ENCODE measurements at places on chromosomes 12 and 14.
A peak's percentile ranks its signal among the peaks of the same experiment; 100 is the strongest.

DNA sequence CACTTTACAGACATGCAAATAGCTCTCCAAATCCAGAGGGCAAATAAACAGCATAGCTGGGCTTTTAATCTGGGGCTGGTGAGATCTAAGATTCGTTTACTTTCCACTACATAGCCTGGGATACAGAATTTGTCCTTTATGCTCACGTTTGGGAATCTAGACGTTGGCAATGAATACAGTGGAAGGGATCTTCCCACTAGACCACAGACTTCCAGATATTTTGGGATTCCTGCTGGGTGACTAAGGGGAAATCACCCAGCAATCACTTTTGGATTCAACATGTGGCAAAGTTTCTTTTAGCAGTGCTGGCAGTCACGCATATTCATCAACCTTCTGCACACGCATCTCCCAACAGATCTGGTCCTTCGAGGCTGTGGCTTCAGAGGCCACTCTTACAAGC is 23.5 kb downstream of the APPL2 start:
- no peak for DNase-seq

DNA sequence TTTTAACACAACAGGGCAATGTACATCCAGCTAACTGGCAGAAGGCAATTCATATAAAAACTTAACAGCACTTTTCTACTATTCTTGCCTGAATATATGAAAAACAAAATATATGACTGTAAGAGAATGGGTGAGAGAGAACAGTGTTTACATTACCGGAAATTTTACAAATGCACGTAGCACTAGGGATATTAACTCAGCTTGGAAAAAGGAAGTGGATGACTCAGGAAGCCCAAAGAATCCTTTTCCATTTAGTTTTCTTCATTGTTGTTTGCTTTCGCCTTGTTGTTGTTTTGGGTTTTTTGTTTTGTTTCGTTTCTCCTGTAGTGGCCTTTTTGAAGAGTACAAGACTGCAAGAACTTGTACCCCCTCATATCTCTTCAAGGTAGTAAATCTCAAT is 295.5 kb downstream of the EGLN3 start:
- DNase-seq = no peak

DNA sequence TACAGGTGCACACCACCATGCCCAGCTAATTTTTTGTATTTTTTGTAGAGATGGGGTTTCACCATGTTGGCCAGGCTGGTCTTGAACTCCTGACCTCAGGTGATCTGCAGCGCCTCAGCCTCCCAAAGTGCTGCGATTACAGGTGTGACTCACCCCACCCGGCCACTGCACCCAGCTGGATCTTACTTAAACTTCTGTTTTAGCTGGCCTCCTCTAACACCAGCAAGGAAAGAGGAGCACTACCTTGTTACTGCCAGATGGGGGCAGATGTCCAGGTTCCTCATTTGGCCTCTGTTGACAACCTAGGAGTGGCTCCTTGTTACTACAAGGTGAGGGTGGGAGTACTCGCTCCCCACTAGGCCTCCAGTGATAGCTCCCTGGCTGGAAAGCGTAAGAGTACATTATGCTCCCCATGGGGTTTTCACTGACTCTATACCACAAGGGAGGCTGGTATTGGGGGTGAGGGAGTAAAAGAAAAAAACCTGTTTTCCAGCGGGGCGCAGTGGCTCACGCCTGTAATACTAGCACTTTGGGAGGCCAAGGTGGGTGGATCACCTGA is 13.2 kb upstream of the ARF6 start:
- DNase-seq = no peak

GRCh38 chr14:60101786-60102185 is 10.1 kb downstream of the PCNX4 start:
- DNase-seq = no peak

DNA sequence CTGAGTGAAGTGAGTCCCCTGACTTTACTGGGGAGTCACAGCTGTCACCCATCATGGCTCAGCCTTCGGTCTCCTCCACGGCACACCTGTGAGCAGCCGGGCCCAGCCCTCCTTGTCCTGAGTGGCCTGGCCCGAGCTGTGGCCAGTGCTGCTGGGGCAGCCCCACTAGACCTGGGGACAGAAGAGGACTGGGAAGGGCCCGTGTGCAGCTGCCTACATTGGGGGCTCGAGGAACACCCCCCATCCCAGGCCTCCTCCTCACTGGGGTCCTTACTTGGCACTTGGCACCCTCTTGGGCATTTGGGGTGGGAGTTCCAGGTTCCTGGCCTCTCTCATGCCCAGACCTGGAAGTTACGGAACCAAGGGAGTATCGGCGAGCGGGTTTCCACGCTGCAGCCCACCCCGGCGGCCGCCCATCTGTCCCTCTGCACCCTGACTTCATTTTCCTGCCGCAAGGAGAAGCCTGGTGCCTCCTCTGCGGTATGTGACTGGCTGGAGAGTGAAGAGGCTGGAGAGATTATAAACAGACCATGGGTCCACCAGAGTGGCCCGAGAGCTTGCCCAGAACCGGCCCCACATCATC is 179.7 kb downstream of the KIF26A start:
- DNase-seq = no peak

- no peak for DNase-seq
Measured at GRCh38 chr14:33589334-33589733, 361.5 kb downstream of the EGLN3 start.

DNA sequence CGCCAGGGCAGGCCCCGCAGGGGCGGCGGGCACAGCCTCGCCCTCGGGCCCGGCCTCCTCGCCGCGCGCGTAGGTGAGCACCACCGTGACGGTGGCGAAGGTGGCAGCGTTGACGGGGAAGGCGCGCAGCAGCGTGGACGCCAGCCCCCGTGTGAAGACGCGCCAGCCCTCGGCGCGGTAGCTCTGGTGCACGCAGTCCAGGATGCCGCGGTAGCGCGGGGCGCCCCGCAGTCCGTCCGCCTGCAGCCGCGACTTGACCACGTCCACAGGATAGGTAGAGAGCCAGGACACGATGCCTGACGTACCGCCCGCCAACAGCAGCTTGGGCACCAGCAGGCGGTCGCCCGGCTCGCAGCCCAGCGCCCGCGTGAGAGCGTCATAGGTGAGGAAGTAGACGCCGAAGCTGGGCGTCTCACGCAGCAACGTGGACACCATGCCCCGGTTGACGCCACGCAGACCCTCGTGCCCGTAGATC is 13.9 kb downstream of the SLC25A29 start:
- DNase-seq = no peak

DNA sequence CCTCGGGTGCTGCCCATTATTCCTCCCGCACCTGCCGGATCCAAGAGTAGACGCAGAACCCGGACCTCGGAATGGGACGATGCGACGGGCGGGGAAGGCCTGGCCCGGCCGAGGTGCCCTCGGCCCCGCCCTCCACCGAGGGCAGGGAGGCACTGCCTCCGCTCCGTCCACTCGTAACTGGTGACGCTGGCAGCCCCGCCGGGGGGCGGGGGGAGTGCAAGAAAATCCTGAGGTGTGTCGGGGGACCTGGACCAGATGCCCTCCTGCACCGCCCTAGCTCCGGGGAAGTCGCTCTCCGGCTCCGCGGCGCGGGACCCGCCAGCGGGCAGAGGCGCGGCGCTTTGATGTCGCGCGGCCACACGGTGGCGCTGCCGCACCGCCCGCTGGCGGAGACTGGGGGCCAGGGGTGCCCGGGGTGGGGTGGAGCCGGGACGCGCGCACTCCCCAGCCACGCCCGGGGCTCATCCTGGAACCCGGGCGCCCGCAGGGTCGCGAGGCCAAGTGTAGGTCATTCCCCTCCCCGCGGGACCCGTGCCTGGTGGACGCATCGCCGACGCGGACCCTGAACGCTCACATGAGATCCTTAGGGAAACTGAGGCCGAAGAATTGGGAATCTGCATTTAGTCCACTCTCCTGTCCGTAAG is 202.8 kb downstream of the TTC8 start:
- peak; percentile 37 for DNase-seq
